GM04503 (cell line): ENCODE measurements at places on chromosomes 11 and 22.

GRCh38 chr11:68440224-68440623, 20.3 kb upstream of the PPP6R3 start:
- DNase-seq = no peak

DNA sequence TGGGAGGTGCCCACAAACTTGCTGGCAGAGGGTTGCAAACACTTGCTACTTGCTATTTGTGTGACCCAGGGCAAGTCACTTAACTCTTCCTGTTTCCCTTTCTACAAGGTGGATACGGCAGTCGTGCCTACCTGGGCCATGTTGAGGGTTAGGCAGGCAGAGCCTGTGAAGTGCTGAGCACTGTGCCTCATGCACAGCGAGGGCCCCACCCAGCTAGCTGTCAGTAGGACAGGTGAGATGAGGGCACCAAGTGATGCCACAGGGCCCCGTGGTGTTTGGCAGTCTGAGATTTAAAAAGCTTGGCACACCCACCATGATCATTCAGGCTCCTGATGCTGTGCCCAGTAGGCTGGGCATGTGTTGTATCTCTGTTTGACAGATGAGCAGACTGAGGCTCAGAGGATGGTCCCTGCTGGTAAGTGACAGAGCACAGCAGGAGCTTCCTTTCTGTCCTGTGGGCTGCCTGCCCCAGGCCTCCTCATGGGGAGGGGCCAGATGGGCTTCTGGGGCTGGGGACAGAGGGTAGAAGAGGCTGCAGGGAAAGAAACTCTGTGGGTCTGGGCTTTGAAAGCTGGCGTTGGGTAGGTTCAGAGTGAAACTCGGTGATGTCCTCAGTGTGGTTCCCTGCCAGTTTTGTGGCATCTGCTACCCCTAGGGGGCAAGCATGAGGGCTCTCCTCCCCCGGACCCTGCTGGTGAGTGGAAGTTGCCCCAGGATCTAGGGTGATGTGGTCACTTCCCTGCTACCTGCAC, 59.3 kb downstream of the TSPAN18 start:
- DNase-seq = no peak

DNA sequence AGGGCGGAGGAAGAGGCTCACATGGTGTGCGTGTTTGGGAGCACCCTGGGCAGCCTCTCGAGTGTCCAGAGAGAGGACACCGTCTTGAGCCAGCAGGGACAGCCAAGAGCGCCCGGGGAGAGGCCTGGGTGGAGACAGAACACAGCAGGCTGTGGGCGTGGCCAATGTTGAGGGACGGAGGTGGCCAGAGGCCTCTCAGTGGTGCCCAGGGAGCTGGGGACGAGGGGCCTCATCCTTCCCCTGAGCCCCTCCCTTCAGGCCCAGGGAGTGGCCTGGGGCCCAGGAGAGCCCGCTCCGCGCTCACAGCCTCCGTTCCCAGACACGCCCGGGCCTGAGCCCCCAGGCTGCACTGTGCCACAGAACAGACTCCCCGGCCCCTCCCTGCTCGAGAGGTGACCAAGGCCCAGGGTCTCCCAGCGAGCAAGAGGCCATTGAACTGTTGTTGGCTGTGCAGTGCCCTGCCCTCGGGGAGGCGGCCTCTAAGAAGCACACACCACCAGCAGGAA, 48.4 kb downstream of the CDKN1C start:
- DNase-seq = peak; percentile 21

- peak; percentile 89 for DNase-seq
Measured at GRCh38 chr11:86688398-86689179, 16.2 kb upstream of the ME3 start.

- DNase-seq = no peak
Measured at GRCh38 chr11:8086001-8086479, 5.0 kb downstream of the TUB start.

DNA sequence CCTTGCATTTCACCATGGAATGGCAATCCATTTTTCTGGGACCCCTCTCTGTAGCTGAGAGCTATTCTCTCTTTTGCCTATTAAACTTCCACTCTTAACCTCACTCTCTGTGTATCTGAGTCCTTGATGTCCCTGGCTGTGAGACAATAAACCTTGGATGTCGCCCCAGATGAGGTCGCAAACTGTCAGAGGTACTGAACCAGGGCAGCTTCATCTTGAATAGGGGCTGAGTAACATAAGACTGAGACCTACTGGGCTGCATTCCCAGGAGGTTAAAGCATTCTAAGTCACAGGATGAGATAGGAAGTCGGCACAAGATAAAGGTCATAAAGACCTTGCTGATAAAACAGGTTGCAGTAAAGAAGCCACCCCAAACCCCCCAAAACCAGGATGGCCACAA, 68.0 kb downstream of the RSF1 start:
- no peak for DNase-seq

DNA sequence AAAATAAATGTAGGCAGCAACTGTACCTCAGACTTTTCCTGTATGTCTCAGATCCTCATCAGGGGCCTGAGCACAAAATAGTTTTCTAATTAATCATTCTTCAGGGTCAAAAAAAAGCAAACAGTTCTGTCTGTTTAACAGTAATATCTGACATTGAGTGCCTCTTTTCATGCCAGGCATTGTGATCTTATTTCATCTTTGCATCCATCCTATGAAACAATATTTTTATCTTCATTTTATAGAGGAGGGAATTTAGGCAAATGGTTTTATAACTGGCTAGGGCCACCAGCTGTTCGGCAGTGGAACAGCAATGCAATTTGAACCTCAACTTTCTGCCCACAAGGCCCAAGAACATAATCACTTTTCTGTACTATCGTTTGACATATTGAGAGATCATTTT, 145.6 kb downstream of the WNT7B start:
- no peak for DNase-seq

- no peak for DNase-seq
Measured at GRCh38 chr11:34490304-34490703, 23.3 kb downstream of the ELF5 start.

- no peak for DNase-seq
Measured at GRCh38 chr11:114059984-114060391, 477 bp downstream of the ZBTB16 start.

DNA sequence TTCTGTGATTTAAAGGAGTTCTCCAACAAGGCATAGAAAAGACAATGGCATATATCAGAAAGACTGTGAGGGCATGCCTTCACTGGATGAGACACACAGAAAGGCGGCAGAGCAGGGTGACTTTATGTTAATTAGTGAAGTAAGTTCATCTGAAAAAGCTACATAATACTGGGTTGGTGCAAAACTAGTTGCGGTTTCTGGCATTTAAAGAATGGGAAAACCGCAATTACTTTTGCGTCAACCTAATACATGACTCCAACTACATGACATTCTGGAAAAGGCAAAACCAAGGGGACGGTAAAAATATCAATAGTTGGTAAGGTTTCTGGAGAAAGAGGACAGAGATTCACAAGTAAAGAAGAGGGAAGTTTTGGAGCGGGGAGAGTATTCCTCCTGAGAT, 5.1 kb downstream of the RFPL1 start:
- no peak for DNase-seq

GRCh38 chr22:49084206-49084605, 743.5 kb downstream of the BRD1 start:
- DNase-seq = no peak

DNA sequence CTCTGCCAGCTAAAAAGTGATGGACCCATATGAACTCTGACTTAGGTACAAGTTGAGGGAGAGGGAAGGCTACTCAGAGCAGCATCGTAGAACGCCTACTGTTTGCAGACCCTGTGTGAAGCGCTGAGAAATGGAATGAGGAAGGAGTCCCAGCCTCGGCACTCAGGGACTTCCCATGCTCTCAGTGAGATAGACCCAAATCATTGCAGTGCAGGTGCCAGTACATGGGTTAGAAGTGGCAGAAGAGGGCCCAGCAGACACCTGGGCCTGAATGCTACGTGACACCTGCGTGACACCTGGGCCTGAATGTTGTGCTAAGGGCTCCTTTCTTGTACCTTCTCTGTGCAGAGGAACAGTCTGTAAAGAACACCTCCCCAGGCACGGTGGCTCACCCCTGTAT, 2.6 kb upstream of the PDGFB start:
- no peak for DNase-seq

DNA sequence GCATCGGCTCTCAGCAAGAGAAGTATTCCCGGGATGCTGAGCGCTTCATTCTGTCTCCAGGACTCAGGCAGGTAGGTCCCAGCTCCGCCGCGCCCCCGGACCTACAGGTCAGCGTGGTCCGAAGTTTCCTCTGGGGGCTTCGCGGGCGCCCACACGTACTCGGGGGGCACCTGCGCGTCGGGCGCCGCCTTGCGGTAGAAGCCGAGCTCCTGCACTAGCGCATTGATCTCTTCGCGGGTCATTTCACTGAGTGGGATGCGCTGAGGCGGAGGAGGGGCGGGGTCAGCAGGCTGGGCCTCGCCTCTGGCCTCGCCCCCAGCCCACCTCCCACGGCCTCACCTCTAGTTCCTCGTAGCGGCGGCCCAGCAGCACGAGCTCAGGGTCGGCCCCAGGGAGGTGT, 2.5 kb downstream of the SELENOM start:
- DNase-seq = no peak

- DNase-seq = no peak
Measured at GRCh38 chr11:48263423-48263911, at the start of gene OR4X1. Gene OR4X1, plus strand, starts transcription at chr11:48263861. Its CDS starts 0 bp downstream, at chr11:48263861.

GRCh38 chr11:62433141-62433903, 14.5 kb downstream of the SCGB1A1 start:
- DNase-seq = no peak

DNA sequence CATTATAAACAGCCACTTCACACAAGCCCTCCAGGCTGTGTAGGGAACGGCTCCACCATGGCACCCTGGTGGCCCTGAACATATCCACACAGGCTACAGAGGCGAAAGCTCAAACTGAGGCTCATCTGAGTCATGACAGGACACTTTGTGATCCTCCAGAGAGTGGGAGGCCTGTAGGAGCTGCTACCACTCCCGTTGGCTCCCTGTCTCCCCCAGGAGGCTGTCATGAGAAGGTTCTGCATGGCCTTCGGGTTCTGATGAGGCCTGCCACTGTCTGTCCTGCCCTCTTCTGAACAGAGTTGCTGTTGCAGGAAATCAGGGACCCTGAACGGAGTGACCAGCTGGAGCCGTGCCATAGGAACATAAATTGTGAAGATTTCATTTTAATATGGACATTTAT, 23.8 kb upstream of the ALDH3B2 start:
- no peak for DNase-seq

- no peak for DNase-seq
Measured at GRCh38 chr11:75334976-75335375, 16.5 kb downstream of the ARRB1 start.

DNA sequence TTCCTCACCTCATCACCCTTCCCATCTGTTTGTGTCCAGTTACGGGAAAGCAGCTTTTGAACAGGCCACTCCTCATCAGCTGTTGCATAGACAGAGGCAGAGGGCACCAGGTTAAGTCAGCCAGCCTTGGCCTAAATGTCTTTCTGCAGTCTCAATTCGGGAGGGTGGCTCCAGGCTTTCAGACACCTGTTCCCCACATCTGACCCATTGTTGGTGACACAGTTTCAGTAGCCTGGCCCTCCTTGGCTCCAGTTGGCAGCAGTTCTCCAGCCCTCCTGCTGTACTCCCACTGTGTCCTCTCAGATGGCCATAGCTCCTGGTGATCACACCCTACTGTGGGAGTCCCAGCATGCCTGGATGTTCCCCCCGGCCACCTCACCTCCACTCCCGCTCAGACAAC, 70.8 kb upstream of the MYOD1 start:
- DNase-seq = no peak

- DNase-seq = no peak
Measured at GRCh38 chr22:35846804-35847203, 129.1 kb downstream of the APOL5 start.

DNA sequence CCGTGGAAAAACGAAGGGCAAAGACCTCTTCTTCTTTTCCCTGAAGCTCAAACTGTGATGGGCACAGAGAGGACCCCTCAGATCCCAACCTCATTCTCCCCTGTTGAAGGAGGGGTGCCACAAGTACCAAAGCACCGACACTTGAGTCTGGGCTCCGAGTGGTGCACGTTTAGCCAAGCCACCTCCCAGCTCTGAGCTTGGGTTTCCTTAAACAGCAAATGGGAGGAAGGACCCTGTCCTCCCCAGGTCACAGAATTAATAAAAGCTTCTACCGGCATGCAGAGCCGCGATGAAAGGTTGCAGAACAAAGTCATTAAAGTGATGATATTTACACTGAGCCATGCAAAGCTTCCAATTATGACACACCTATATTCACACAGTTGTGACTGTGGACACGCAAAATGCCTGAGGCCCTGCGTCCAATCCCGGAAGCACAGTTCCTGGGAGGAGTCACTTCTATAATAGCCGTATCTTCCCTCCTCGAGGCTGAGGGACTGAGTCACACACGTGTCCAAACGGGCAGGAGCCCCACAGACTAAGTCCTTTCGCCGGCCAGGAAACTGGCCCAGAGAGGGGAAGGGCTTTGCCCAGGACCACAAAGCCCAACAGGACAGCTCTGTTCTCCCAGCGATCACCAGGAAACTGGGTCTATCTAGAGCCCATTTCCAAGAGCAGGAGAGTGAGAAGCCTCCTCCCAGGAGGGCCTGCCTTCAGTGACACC, 922 bp upstream of the CSNK1E start:
- DNase-seq = peak; percentile 88

DNA sequence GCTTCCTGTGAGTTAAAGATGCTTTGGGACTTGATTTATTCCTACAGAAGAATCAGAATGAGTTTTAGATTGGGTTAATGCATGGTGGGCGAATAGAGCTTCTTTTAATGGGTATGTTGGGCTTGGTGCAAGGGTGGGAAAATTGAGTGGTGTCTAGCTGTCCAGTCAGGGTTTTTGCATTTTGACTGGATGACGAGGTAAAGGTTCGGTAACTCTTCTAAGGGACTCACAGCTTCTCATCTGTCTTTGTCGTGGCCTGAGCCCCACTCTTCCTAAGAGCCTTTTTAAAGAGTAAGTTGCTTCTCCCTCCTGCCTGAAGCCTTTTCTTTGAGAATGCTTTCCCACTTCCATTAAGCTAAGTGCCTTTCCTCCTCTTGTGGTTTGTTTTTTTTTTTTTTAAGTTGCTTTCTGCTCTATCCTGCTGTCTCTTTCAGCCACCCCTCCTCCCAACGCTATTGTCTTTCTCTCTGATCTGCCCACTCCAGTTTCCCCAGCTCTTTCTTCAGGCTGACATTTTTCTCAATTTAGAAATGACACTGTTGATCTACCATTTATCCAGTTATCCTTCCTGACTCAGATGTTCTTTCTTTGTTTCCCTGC, 1.1 kb downstream of the DPF2 start:
- DNase-seq = no peak
